Central memory CD4-positive, alpha-beta T cell (primary cell): ENCODE measurements at places on chromosomes 13 and 19.

DNA sequence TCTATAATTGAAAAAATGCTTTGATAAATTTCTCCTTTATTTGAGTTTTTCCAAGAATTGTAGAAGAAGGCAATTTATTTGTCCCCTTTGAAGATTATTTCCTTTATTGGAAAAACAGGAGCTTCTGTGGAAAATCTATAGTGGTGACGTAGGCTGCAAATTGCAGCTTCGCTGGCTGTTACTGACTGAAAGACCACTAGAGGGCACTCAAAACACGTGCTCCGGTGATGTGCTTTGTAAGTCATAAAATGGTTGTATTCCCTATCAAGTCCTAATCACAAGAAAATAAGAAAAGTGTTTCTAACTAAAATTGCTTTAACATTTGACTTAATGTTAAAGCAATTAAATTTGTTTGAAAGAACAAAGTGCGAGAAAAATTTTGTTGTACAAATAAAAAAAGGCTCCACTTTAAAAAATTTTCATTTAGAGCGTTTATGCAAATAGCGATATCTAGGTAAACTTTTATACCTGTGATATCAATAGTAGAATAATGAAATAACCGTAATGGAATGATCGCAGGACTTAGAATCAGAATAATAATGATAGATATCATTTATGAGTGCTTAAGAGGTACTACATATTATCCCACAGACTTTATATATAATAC lies 638.2 kb upstream of the SPRY2 start:
- no peak for DNase-seq

- DNase-seq = no peak
These were observed 26.7 kb downstream of the WDR62 start for GRCh38 chr19:36081385-36081784.

DNA sequence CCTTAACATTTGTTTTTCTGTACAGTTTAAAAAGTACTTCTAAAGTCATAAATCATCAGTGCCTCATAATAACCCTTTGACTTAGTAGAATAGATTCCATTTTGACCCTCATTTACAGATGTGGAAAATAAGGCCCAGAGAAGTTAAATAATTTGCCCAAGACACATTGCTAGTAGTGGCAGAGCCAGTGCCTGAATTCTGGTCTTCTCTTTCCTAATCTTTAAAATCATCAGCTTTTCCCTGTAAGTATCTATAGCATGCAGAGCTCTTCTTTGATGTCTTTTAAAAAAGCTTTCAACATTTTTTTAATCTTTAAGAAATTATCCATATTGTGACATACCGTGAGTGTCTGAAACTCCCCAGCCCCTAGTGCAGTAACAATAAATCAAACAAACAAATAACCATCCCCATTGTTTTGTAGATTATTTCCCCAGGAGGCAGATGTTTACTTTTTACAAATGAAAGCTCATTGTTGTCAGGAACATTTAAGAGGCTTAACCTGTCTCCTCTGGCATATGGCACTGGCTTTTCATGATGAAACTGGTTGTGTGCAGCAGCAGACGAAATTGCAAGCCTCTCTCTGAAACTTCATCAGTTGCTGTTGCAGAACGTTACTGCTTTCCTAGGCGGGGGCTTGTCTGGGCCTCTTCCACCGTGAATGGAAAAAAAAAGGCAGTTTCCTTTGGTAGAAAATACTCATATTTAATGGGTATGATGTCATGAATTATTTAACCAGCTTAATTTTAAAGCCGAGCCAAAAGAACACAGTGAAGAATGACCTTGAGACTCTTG lies 31.7 kb upstream of the PCDH8 start:
- DNase-seq = no peak

GRCh38 chr19:1112268-1113029 lies 8.7 kb downstream of the GPX4 start:
- DNase-seq = no peak

- DNase-seq = no peak
These were observed 19.8 kb downstream of the ZNF583 start for GRCh38 chr19:56423985-56424353.

GRCh38 chr13:103948426-103948825 lies 882.2 kb upstream of the SLC10A2 start:
- no peak for DNase-seq

DNA sequence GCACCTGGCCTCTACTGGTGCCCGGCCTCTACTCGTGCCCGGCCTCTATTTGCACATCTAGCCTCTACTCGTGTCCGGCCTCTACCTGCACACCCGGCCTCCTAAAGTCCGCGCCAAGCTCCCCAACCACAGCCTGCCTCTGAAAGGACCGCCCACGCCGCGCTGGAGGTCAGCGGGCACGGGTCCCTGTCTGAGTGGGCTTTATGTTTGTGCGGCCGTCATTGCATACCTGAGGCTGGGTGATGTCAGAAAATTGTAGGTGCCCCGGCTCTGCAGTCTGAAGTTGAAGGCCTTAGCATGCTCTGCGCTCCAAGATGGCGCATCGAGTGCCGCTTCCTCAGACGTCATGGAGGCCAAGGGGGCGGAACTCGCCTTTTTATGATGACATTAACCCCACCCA lies 1.1 kb downstream of the ZNF135 start:
- no peak for DNase-seq

DNA sequence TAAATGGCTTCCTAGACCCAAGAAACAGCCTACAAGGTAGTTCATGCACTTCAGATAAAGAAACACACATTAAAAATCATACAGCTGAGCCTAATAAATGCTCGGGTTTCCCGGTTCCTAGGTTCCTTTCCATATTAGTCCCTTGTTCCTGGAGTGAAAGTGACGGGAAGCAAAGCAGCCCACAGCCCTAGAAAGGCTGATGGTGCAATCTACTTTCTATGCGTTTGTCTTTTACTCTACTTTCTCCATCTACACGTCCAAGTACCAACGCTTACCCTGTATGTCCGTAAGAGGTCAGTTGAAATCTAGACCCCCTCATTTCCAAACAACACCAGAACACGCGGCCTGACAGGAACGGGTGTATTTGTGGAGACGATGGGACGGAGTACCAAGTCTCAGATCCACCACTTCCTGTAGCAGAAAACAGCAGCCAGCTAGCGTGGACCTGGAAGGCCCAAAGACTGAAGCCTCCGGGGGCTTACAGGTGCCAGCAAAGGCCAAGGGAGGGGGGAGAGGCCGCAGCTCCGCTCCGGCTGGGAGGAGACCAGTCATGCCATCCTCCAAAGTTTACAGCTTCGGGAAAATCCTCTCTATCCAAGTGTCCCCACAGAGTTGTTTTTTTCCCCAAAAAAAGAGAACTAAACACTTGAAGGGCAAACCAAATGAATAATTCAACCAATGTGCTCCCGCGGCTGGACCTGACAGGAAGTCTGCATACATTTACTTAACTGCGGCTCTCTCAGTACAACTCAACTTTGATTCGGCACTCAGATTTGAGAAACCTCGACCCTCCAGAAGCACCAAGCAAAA lies 34.1 kb downstream of the STK24 start:
- DNase-seq = no peak

DNA sequence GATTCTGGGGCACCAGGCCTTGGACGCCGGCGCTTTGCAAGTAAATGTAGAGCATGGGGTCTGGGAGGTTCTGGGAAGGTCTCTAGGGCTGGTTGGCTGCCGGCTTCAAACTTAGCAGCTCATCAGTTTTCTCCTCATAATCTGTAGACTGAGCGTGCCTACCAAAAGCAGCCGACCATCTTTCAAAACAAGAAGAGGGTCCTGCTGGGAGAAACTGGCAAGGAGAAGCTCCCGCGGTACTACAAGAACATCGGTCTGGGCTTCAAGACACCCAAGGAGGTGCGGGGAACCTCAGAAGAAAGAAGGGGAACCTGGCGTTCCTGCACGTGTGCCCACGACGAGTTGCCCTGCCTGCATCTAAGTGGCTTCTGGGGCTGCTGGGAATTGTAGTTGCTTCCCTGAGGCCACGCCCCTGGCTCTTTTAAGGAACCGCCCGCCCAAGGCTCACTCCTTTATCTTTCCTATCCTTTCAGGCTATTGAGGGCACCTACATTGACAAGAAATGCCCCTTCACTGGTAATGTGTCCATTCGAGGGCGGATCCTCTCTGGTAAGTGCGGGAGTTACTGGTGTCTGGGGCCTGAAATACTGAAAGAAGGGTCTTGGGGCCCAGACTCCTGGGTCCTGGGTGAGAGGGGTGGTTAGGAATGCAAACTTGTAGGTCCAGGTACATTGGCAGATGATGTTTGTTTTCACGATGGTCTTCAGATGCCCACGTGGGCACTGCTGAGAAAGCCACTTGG lies 984 bp downstream of the RPS11 start:
- DNase-seq = peak; percentile 83

DNA sequence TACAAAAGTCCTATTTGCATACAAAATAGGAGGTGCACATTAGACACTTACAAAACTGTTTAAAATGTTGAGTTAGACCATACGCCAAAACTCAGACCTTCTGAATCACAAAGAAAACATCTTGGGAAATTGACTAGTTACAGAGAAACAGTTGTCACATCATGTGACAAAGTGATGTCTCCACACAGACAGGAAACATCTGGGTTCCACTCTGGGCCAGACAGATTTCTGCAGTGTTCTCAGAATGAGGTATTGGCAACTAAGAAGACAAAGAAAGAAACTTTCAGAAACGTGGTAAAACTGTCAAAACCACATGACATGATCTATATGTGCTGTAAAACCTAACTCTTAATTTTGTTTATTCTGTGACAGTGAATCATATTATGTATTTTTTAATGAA lies 6.7 kb downstream of the ZNF793 start:
- no peak for DNase-seq

- no peak for DNase-seq
These were observed 673 bp downstream of the SPATA13 start for GRCh38 chr13:24161010-24161775.

GRCh38 chr13:98265692-98266551 lies 88.9 kb upstream of the RNF113B start:
- no peak for DNase-seq

DNA sequence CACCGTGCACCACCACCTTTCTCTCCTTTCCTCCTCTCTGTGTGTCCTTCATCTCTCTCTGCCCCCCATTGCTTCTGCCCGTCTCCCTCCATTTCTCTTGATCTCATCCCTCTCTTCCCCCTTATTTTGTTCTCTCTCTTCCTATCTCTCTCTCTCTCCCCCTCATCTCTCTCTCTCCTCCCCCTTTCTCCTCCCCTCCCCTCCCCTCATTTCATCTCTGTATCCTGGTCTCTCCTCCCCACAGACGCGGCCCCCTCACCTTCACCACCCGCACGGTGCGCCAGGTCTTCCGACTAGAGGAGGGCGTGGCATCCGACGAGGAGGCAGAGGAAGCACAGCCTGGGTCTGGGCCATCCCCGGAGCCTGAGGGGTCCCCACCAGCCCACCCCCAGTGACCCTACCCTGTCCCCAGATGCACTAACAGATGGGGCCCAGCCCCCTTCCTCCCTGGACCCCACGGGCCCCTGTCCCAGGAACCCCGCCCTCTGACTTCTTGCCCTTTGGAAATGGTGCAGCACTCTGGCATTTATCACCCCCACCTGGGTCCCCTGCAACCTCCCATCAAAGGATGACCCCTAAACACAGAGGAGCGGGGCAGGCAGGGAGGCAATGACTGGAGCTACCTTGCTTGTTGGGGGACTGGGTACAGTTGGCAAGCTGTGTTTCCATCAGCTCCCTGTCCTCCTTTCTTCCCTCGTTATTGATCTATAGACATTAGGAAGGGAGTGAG lies 19.6 kb downstream of the KCNC3 start:
- DNase-seq = no peak

GRCh38 chr19:45446295-45446694 lies 21.5 kb upstream of the FOSB start:
- DNase-seq = no peak

GRCh38 chr13:63774133-63774532 lies 2358.5 kb upstream of the PCDH20 start:
- no peak for DNase-seq

DNA sequence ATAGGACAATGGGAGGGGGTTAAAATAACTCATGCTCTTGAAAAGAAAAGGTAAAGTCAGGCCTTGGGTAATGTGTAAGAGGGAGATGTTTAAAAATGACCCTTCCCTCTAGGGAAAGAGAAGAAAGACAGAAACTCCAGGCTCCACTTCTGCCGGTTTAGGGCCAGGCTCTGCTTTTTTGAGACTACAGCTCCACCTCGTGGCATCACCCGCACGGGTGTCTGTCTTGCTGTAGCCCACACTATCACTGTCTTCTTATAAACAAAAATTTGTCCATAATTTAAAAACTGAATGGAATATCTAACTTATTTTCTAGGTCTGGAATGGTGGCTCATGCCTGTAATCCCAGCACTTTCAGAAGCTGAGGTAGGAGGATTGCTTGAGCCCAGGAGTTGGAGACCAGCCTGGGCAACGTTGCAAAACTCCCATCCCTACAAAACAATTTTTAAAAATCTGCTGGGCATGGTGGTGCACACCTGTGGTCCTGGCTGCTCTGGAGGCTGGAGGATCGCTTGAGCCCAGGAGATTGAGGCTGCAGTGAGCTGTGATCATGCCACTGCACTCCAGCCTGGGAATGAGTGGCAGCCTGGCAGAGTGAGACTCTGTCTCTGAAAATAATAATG lies 65.1 kb upstream of the GTF3A start:
- peak; percentile 49 for DNase-seq

- no peak for DNase-seq
These were observed 10.0 kb downstream of the CAMSAP3 start for GRCh38 chr19:7605490-7606222.

DNA sequence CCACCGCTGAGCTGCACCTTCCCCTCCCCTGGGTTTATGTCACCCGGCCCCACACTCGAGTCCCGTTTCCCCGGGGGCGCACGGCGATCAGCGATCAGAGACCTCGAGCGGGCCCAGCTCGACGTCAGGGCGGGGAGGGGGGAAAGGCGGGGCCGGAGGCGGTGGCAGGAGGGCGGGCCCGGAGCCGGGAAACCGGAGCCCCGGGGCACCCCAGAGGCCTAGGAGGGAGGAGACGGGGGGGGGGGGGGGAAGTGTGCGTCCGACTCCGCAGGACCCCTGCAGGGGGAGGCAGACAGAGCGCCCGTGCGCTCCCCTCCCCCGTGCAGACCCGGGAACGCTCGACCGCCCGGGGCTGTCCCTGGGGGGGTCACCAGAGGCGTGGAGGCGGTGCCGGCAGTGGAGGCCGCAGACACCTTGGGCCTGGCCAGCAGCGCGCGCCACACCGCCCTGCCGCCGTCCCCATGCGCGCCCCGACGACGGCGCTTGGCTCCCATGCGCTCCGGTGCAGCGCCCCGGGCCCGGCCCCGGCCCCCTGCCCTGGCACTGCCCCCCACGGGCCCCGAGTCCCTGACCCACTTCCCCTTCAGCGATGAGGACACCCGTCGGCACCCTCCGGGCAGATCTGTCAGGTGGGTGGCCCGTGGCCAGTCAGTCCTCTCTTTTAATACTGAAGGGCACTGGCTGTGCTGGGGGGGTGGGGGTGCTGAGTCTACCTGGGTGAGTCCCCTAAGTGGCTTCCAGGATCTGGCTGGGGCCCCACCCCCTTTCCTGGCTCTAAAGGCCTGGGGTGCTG lies 11.8 kb downstream of the PDE4A start:
- DNase-seq = peak; percentile 62

DNA sequence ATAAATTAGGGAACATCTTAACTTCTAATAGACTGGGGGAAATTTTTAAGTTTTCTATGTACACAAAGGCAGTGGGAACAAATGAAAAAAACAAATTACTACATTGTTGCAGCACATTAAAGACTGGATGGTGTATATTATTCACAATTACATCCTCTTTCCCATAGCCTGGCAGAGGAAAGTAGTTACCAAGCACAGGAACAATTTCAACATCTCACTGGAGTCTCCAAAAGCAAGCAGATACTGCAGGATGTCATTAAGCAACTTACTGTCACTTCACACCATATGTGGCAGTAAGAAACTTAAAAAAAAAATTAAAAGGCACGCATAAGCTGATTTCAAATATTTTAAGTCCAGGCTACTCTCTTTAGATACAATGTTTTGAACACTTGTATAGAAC lies 6.4 kb upstream of the EFNB2 start:
- no peak for DNase-seq

- no peak for DNase-seq
These were observed 13.0 kb upstream of the ZNF460 start for GRCh38 chr19:57267291-57267690.
